NCI-H748 treated with DMSO at 0.1 percent for 48 hours (cell line): ENCODE measurements at places on chromosomes 1 and 21.

DNA sequence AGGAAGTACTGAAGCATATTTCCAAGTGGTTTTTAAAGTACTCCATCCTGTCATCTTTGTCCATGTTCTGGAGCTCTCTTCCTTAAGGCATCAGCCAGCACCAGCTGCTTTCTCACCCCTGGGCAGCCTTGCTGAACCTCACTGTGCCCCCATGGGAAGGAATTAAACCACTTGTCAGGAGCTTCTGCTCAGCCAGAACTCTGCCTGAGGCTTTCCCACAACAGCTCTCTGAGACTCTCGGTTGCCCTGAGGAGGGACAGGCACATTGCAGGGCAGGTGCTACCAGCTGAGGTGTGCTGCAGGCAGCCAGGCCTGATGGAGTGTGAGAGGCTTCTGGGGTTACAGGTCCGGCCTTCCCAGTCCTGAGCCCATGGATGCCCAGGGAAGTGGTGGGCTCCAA is 30.9 kb downstream of the FAM163A start:
- no peak for DNase-seq

DNA sequence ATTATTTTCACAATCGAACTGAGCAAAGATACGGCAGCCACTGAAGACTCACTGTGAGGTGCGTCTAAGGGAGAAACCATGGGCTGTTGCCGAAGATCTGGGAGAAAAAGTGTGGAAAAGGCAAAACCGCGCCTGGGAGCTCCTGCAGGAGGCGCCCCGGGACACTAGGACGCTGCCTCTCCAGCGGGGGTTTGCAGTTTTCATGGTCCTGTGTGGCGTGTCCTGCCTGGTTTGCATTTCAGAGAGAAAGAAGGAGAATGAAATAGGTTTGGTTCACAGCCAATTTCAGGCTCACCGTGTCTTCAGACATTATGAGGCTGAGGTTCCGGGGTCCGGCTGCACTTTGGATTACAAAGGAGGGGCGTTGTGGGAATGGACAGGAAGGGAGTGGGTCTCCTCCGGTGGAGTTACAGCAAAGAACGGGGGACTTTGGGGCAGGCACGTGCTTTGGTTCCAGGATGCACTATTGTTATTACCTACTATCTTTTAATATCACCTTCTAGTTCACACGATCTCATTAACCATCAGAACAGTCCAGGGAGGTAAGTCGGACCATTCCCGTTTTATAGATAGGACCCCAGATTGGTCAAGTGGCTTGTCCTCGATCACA is 179.8 kb downstream of the DYRK1A start:
- no peak for DNase-seq

DNA sequence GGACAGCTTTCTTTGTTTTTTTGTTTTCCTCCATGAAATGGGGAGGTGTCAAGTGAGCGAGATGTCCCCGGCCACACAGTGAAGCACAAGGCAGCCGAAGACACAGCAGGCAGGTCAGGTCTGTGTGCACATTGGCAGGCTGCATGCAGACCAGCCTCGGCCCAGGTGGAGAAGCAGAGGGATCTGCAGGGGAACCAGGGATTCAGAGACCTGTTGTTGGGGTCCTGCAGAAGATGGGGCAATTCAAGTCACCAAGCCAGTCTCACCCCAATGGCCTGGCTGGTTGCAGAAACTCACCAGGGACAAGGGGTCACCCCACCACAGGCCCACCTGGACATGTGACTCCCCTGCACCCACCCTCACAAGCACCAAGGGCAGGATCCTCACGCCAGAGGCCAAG is 4.0 kb upstream of the ABCG1 start:
- DNase-seq: no peak

- no peak for DNase-seq
Observed at GRCh38 chr21:31945546-31945945, 72.7 kb downstream of the HUNK start.

DNA sequence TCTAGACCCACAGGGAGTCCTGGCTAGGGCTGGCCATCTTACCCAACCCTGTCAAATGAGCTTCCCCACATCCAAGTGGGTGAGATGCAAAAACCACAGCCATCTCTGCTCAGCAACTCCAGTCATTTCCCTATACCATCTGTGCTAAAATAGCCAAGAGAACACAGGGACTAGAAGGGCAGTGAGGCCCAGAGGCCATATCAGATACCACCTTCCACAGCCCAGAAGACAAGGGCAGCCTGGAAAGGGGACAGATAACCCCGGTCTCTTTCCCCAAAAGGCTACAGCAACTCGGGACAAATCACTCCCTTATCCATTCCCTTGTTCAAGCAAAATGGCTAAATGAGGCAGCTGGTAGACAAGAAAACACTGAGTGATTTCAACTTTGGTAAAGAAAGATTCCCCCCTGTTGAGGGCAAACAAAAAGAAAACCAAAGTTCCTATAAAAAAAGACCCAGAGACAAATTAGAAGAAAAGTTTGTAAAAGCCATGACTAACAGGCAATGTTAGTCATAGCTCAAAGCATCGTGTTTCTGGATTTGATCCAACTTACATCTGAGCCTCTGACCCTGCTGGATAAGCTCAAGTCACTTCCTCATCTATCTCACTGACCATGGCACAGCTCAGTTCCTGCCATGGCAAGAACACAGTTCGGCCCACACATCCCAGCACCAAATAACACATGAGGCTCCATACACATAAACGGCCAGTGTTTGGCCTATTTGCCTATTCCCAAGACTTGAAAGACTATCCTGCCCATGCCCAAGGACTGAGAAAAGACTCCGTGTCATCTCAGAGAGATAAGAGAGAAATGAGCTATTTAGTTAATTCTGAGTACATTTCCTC is 3.1 kb downstream of the LAMB3 start:
- DNase-seq: no peak

GRCh38 chr1:94925561-94926125 is 1.3 kb downstream of the CNN3 start:
- peak; percentile 6 for DNase-seq

GRCh38 chr1:150548632-150549495 is at the start of gene ADAMTSL4:
Gene ADAMTSL4, plus strand, starts transcription at chr1:150549408. Its CDS starts 2,881 bp downstream, at chr1:150552289.
- DNase-seq: peak; percentile 15

DNA sequence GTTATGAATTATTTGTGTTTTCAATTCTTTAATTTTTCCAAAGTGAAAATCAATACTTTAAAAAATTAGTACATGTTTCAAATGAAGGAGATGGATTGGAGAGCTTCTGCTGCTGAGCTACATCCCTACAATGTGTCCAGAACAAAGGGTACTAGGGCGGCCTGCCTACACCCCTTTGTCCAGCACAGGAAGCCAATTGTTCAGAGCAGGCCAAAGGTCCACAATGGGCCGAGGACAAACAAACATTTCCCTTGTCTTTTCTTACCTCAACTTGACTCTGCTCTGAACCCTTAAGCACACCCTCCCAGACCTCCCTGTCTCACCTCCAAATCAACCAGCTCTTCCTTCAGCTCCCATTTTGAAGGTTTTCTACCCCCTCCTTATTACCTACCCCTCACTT is 39.4 kb upstream of the CAMK1G start:
- DNase-seq: no peak

GRCh38 chr1:20194757-20195461 is 8.6 kb upstream of the PLA2G2C start:
- DNase-seq: peak; percentile 7

- peak; percentile 74 for DNase-seq
Observed at GRCh38 chr1:203273206-203273868, 32.0 kb upstream of the BTG2 start.

GRCh38 chr21:32886339-32886738 is 114.8 kb upstream of the PAXBP1 start:
- DNase-seq: no peak

DNA sequence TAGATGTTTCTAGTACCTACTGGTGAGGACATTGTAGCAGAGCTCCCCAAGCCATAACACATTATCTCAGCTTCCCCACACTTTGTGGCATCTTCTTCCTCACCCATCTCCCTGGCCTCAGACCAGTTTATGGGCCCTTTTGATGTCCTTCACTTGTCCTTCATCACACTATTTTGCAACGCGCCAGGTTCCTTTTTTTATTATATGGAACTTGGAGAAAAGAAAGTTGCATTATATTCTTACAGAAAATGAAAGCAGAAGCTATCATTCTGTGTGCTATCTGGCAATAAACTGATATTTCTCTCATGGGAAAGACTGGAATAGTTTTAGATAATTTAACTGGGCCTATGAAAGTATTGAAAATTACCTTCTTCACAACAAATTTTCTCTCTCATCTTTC is 196.9 kb upstream of the ETV3 start:
- DNase-seq: no peak

- DNase-seq: no peak
Observed at GRCh38 chr1:207418351-207418750, 35.8 kb upstream of the CR2 start.
